ENCODE measurements at places on chromosomes 4 and X.

GRCh38 chr4:149723065-149723464 is 92.6 kb downstream of the IQCM start:
- no peak for DNase-seq

- DNase-seq = no peak
These were observed 37.4 kb downstream of the PAK3 start for GRCh38 chrX:111133389-111133788.

- no peak for DNase-seq
These were observed 21.6 kb downstream of the ANKRD17 start for GRCh38 chr4:73237044-73237443.

GRCh38 chrX:46796574-46797191 is 37.8 kb upstream of the SLC9A7 start:
- peak; percentile 69 for DNase-seq

DNA sequence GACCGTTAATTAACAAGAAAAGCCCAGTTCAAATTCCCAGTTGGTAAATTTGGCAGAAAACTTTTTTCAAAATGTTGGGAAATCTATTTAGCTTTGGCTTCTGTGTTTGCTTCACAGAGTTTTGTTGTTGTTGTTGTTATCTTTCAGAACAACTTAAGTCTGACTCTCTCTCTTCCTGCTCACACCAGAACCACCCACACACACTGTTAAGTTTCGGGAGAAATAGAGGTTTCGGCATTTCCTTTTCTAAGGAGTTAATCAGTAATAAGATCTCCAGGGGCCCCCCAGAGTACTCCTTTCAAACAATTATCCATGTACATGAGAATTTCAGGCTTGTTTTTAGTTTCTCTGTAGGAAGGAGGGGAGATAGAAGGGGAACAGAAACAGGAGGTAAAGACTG is 106.2 kb upstream of the PTCHD1 start:
- DNase-seq = no peak

- peak; percentile 34 for DNase-seq
These were observed 12.2 kb downstream of the SMPX start for GRCh38 chrX:21745756-21746155.

DNA sequence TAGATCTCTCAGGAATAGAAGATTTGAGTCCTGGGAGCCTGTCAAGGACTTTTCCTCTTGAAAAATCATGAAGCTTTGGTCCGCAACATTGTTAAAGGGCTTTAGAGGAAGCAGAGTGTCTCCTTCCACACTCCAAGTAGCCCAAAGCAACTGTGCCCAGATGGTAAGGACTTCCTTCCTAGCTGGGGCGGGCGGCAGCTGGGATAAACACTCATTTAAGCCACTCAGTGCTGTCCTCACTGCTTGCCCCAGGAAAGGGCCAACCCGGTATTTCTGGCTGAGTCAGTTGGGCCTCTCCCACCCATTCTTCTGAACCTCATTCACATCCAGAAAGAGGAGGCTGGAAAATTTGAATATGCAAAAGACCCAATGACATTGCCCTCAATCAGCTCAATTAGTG is 144.3 kb downstream of the CHIC2 start:
- DNase-seq = no peak

DNA sequence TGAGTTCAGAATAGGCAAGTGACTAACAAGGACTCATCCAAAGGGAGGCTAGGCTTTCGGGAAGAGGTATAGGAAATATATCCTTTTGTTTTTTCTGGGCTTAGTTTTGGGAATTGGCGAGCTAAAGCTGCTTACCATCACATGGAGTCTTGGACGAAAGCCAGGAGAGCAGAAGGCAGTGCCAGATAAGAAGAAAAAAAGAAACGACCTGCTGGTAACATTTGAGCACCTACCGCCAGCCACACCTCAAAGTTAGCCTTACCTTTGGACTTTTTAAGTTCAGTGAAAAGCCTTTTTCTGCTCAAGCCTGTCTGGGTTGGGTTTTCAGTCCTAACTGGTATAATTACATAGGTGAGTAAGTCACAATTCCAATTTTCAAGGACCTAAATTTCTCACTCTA is 85.1 kb upstream of the LCORL start:
- DNase-seq = no peak

DNA sequence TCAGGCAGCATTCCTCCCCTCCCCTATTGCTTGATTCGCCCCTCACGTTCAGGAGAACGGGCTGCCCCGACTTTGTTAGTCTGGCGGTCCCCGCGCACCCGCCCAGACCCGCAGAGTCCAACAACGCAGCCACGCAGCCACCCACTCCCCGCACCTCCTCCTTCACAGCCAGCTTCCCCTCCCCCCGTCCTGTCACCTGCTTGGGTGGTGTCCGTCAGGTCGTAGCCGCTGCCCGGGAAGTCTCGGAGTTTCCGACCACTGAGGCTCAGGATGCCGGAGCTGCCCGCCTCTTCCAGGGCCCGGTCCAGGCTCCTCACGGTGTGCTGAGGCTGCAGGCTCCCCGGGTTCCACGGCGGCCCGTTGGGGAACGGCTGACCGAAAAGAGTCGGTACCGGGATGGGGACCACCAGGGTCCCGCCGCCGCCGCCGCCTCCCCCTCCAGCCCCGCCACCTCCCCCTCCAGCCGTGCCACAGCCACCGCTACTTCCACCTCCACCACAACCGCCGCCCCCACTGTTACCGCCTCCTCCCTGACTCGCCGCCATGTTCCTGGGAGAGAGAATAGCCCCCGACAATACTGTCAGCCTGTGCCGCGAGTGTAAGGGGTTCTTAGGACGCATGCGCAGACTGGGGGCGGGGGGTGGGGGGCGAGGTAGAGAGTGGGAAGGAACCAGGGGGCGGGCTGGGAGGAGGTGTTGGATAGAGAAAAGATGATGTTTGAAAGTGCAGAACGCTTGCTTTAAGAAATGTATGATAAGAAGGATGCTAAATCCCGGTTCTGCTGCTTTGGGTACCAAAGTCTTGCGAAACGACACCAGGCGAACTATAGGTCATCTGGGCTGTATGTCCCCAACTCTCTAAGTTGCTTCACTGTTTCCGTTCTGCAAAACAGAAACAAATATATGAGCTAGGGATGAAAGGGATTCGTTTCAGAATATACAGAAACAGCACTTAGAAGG is at the start of gene LRCH2:
Gene LRCH2, minus strand, starts transcription at position 600 of the 959 bp plus-strand sequence. Its CDS starts 55 bp downstream, at position 545.
- no peak for DNase-seq

DNA sequence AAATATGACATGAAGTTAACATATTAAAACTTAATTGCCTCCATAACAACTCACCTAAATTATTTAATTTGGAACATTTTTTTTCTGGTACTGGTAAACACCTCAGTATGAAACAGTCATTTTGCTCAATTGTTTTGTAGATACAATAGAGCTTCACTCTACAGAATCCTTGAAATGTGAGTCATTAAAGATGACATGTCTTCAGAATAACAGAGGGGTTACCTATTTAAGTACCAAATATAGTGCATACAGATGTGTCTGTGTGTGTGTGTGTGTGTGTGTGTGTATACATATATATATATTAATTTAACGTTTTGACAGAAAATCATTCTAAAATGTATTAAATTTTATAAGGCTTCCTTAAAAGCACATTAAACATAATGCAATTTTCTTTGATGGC is 297.6 kb downstream of the INPP4B start:
- DNase-seq = no peak

Data from activated CD8-positive, alpha-beta memory T cell treated with anti-CD3 and anti-CD28 coated beads, Interleukin-2, amount 50 U/mL, for 4 hours (primary cell).